ENCODE measurements at places on chromosomes 1 and 21.

DNA sequence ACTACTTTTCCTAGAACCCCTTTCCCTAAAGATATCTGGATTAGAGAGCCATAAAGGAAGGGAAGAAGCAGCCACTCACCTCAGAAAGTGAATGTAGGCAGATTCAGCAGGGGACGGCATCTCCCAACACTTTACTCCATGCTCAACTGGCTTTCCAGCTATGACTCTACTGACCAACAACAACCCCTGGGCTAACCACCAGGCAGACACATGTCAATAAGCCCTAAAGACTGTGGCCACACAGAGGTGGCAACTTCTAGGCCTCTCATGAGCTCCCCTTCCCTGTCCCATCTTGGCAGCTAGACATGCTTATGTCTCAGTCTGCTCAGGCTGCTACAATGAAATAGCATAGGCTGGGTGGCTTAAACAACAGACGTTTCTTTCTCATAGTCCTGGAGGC is 214.0 kb upstream of the ZP4 start:
- no peak for DNase-seq

- no peak for DNase-seq
Observed at GRCh38 chr21:39513735-39514134, 62.0 kb downstream of the SH3BGR start.

GRCh38 chr1:17140279-17140678 is 21.0 kb upstream of the PADI2 start:
- no peak for DNase-seq

DNA sequence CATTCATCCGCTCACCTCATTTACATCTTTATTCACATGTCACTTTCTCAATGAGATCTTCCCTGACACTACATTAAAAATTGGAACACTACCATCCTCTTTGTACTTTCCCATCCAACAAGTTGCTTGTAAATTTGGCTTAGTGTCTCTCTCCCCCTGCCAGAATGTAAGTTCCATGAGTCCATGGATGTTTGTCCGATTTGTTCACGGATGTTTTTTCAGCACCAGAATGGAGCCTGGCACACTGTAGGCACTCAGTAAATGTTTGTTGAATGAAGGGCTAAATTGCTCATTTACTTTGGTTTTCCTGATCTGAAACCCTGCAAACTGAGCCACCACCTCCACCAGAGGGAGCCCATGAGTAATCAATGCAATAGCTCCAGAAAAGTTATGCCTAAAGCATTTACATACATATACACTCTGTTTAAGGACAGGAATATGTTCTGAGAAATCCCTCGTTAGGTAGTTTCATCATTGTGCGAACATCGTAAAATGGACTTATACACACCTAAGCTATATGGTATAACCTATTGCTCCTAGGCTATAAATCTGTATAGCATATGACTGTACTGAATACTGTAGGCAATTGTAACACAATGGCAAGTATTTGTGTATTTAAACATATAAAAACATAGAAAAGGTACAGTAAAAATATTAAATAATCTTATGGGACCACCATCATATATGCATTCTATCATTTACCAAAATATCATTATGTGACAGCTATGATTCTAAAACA is 2.8 kb upstream of the EYA3 start:
- DNase-seq: peak; percentile 71

- DNase-seq: no peak
Observed at GRCh38 chr1:47507881-47508701, 70.2 kb downstream of the FOXD2 start.

GRCh38 chr1:34696230-34696629 is 58.6 kb upstream of the GJB5 start:
- DNase-seq: no peak

GRCh38 chr1:180614730-180615129 is 17.1 kb upstream of the XPR1 start:
- DNase-seq: no peak

DNA sequence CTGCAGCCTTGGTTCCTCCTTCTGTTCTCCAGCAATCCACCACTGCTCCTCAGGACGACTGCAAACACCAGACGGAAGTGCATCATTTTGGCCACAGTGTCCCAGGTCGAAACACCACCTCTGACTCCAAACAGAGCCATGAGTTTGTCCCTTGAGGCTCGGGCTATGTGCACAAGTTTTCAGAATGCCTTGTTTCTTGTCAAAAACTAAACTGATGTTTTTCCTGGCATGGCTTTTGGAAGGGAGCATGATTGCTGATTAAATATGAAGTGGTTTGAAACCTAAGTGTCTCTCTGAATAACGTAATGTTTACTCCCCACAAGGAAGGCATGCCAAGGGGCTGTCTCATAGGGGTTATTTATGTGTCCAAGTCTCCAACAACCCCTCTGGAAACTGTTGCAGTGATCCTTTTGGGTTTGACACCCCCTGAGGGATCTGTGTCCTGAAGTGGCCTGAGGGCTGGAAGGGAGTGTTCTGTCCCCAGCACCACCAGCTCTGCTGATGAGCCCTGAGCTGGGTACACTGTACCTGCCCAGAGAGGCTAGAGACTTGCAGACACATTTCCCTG is 132.7 kb downstream of the PLPP3 start:
- DNase-seq: no peak

GRCh38 chr1:19391596-19391981 is 79.5 kb downstream of the SLC66A1 start:
- DNase-seq: no peak

- DNase-seq: no peak
Observed at GRCh38 chr1:20684050-20684620, 23.0 kb upstream of the DDOST start.

GRCh38 chr1:108817016-108817415 is 39.9 kb downstream of the AKNAD1 start:
- DNase-seq: no peak

- DNase-seq: no peak
Observed at GRCh38 chr1:236699366-236699765, 13.1 kb downstream of the ACTN2 start.

- no peak for DNase-seq
Observed at GRCh38 chr1:188164459-188164858, 1335.7 kb downstream of the PLA2G4A start.

DNA sequence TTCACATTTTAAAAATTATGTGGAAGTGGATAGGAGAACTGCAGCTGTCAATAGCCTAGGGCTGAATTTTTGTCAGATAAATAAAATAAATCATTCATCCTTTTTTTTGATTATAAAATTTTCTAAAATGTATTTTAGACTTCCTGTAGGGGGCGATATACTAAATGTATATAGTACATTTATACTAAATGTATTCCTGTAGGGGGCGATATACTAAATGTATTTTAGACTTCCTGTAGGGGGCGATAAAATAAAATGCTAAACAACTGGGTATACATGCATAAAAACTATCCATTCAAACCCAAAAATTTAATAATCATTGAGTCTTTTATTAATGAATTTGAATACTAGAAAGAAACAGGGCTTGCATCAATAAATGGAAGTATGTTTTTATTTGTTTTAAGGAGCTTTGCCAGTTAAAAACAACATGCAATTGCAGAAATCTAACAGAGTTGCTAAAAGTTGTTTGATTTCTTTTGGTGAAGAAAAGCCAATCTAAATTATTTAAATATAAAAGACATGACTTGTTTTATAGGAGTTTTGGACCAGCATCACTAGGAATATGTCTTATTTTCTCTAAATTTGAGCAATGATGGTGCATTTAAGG is 31.4 kb downstream of the CLCA1 start:
- no peak for DNase-seq

DNA sequence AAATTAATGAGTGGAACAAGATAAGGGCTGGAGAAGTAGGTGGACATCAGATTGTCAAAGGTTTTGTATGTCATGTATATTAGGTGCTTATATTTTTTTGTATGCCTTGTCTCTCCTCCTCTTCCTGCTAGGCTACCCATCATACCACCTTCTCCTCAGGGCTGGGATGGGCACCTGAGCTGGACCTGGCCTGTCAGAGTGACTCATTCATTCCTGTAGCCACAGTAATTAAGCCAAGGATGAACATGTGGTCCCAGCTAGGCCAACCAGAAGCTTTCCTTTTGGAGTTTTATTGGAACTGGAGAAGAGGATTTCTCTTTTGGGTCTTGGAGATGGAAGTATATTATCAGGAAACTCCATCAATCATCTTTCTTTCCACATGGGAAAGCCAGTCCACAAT is 21.2 kb downstream of the PTGS2 start:
- no peak for DNase-seq

- no peak for DNase-seq
Observed at GRCh38 chr1:46341222-46342083, 846 bp downstream of the NSUN4 start.

GRCh38 chr1:43843684-43844083 is 89.9 kb upstream of the ARTN start:
- no peak for DNase-seq

DNA sequence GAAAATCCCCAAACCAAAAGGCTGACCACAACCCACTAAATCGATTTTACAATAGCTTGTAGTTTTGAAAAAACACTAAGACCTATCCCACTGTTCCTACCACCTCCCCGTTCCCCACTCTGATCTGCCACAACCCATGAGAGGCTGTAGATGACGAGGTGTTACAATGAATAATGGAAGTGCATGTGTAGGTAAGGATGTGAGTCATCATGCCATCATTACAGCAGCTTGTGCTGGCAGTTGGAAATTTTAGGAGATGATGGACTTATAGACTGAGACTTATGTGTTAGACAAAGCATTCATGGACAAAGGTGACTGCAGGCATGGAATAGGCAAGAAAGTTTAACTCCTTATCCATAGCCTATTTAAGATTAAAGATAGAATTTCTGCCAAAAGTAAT is 184.7 kb upstream of the CACYBP start:
- no peak for DNase-seq

DNA sequence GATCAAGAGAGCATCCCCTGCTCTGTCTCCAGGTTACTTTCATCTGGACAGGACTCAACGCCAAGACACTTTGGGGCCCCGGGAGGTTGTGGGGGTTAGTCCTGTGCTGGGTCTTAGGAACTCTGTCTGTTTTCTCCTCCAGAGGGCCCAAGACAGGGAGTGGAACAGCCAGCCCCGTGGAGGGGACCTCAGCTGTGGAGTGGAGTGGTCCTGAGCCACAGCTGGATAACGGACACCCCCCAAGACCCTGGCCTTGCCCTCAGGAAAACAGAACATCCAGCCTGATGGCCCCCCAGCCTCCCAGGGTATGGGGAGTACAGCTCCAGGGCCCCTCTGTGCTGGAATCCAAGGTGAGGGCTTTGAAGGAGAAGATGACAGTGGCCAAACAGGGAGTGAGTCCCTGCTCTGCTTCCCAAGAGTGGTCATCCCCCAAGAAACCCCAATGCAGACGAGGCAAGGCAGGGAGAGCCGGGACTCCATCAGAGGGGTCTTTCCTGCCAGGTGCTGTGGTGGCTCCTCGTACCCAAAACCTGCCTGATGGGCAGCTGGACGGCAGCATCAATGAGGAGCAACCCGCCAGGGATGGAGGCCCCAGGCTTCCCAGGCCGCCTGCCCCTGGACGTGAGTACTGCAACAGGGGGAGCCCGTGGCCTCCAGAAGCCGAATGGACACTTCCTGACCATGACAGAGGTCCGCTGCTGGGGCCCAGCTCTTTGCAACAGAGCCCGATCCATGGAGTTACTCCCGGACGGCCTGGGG is 3.5 kb downstream of the KIAA1614 start:
- no peak for DNase-seq

DNA sequence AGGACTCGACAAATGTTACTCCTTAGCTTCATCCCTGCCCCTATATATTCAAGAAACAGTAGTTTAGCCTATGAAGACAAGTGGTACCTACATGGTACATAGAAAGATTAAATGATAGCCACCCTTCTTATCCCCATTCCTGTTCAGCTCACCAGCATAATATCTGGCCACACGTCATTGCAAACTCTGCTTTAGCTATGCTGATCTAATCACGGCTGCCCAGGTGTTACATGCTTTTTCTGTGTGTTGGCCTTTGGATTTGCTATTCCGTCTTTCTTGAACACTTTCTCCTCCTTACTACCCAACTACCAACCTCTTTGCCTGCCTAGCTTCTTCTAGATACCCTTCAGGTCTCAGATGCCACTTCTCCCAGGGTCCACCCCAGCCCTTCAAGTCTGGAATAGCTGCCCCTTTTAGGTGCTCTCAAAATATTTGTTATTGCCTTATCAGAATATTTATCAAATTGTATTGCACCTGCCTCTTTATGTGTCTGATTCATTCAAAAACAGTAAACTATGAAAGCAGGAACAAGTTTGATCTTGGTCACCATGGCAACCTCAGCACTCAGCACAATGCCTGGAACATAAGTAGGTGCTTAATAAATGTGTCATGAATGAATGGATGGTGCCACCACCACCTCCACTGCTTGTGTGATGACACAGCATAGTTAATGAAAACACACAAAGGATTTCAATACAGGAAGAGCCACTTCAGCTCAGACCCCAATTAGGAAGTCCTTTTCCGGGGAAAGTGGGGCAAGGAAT is 11.4 kb upstream of the DNASE2B start:
- no peak for DNase-seq

- no peak for DNase-seq
Observed at GRCh38 chr1:52748119-52748518, 21.9 kb downstream of the ZYG11B start.

- DNase-seq: no peak
Observed at GRCh38 chr1:183804916-183805841, at the start of gene RGL1. TSS of gene RGL1 (plus strand) at chr1:183805120. CDS start at chr1:183805298, 178 bp downstream.

GRCh38 chr1:25906644-25907300 is 553 bp upstream of the STMN1 start:
- DNase-seq: no peak
